ENCODE measurements at places on chromosomes 11 and 22.

- DNase-seq: no peak
Measured at GRCh38 chr11:47052165-47052564, 115.6 kb downstream of the CSTPP1 start.

GRCh38 chr22:21707677-21708076, 27.9 kb downstream of the YPEL1 start:
- no peak for DNase-seq

DNA sequence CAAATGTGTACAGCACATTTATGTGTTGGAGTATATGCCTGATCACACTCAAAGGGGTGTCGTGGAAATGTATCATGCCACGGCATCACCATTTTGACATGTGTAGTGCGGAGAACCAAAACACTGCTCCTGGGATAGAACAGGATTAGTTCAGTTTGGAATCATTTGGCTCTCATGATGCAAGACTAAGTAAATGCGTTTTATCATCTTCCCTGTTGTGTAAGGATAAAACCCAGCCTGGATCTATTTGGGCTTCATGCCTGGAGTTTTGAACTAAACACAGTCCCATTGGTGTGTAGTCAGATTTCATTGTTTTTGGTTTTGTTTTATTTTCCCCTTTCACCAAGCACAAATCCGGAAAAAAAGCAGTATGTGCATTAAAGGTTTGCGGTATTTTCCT, 574.3 kb downstream of the NTM start:
- DNase-seq: no peak

DNA sequence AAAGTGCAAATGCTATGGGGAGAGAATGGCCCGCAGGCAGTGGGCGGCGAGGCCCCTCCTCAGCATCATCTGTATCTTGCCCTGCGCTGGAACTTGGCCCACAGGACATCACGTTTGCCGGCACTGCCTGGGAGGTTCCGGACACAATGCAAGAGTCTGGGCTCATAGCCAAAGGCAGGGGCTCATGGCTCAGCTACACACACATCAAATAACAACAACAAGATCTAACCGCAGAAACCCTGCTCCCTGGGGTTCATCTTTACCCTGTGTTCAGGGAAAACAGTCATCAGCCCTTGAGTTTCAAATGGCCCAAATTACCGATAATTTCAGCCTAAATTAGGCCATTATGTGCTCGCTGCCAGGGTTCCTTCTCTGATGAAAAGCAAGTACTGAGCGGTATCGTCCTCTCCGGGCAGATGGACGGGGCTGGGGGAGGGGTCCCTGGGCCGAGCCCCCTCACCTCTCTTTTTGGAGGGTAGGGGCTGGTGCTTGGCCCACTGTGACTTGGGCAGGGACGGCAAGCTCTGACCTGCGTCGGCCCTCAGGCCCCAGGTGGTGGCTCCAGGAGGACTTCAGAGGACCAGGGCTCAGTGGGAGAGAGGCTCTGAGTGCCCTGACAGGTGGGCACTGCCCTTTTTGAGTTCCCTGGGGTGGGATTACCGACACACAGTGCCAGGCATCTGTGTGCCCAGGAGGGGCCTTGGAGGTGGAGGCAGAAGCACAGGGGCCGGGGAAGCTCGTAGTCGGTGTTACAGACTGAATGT, 25.0 kb upstream of the GAL start:
- DNase-seq: no peak

- no peak for DNase-seq
Measured at GRCh38 chr22:48693377-48694135, 1134.1 kb downstream of the BRD1 start.

- DNase-seq: no peak
Measured at GRCh38 chr22:46052801-46053562, 76.0 kb upstream of the WNT7B start.

DNA sequence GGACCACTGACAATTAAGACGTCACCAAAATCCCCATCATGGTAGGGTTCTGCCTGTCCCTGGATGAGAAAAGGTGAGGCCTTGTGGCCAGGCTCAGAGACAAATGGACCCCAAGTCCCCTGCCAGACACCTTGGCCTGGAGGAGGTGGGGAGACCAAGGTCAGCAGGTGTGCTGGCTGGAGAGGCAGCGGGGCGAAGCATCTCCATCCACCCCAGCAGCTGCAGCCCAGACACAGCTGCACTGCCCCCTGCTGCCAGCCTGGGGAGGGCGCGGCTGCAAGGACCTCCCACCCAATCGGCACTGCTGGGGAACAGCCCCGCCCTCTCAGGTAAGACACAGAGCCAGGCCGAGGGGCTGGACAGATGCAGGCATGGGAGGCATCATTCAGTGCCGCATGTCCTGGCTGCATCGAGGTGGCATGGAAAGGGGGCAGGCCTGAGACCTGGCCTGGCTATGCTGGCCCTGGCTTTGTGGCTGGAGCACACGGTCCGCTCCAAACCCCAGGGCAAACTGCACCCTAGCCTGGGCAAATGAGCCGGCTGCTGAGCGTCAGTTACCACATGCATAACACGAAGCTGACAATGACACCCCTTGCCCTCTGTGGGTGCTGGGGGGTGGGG, 12.2 kb upstream of the MFNG start:
- no peak for DNase-seq

- no peak for DNase-seq
Measured at GRCh38 chr11:65401073-65401802, 14.8 kb downstream of the FRMD8 start.

DNA sequence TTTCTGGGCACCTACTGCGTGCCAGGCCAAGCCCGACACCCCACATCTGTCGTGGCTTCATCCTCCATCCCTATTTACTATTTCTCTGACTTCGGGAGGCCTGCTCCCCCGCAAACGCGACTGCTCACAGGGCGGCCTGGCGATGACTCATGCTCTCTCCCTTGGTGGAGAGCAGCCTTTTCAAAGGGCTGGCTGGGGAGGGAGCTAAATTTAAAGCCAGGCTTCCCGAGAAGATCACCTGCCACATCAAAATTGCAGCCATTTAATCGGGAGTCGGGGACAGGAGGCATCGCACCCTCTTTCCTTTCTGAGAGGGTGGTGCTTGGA, 24.9 kb upstream of the SHISAL1 start:
- DNase-seq: peak; percentile 72

DNA sequence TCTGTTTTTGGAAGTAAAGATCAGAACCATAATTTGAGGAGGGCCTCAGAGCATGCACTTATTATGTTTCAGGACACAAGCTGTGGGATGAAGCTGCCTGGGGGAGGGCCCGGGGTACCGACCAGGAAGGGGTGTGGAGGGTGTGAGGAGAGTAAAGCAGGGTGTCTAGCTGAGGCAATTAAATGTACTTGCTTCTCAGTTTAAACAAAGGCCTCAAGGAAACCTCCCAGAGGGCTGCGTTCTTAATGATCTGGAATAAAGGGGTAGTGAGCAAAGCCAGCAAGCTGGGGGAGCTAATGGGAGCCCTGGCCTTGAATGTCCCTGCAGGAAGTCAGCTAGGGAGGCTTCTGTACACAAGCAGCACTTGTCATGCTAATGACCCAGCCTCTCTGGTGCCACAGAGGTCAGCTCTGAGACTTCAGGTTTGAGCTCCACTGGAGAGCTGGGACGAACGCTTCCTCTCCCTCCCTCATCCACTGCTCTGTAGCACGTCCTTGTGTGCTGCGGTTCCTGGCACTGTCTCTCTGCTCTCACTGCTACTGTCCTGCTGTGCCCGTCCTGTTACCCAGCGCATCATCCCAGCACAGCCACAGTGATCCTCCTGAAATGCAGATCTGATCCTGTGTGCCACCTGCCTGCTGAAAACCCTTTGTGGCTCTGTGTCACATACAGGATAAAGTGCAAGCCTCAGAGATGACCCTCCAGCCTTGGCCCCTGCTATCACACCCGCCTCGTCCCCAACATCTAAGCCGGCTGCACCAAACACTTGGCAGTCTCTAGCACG, 159.7 kb downstream of the DBX1 start:
- DNase-seq: no peak
